G401 (cell line): ENCODE measurements at places on chromosomes 2 and 18. TPM values are rescaled to one million over a fixed set of nuclear protein-coding genes. Genes with fewer than 3 reads are reported as not detected.

CD226 gene
- total RNA-seq, result 0.07 and 0.31 TPM in 2 replicates

CRYGC gene
- total RNA-seq, result 7.2 and 9.0 TPM in 2 replicates

CYP26B1 gene
- total RNA-seq, result 0.18 TPM in 1 of 2 replicates, not detected in the other

FAM237A gene
- total RNA-seq, result not detected in 2 replicates

DYNAP gene
- not detected in 2 replicates for total RNA-seq

TRIM43 gene
- total RNA-seq, result 0.12 and 6.3 TPM in 2 replicates

TCF23 gene
- total RNA-seq, result not detected in 2 replicates

- DNase-seq, result no peak
Observed at GRCh38 chr2:23015651-23016200, 369.3 kb upstream of the KLHL29 start.

GRCh38 chr2:98869870-98870269, 66.2 kb downstream of the CRACDL start:
- DNase-seq, result peak; percentile 43

- no peak for DNase-seq
Observed at GRCh38 chr2:139465789-139466188, 685.6 kb upstream of the NXPH2 start.

- DNase-seq, result no peak
Observed at GRCh38 chr2:2939078-2939795, 438.4 kb downstream of the EIPR1 start.

GRCh38 chr18:56019908-56020307, 431.9 kb upstream of the TCF4 start:
- DNase-seq, result no peak

- no peak for DNase-seq
Observed at GRCh38 chr2:144452989-144453336, 67.0 kb downstream of the ZEB2 start.

- no peak for DNase-seq
Observed at GRCh38 chr2:174952607-174953006, 52.6 kb downstream of the CHN1 start.

- peak; percentile 37 for DNase-seq
Observed at GRCh38 chr2:40448476-40449079, 3.3 kb downstream of the SLC8A1 start.

GRCh38 chr2:21812766-21813165, 689.0 kb downstream of the TDRD15 start:
- no peak for DNase-seq

GRCh38 chr2:203105996-203106395, 91.3 kb downstream of the NBEAL1 start:
- no peak for DNase-seq

- peak; percentile 19 for DNase-seq
Observed at GRCh38 chr2:173997753-173998152, 32.6 kb upstream of the SP3 start.

GRCh38 chr2:227322530-227323205, 2.4 kb upstream of the MFF start:
- DNase-seq, result no peak

DNA sequence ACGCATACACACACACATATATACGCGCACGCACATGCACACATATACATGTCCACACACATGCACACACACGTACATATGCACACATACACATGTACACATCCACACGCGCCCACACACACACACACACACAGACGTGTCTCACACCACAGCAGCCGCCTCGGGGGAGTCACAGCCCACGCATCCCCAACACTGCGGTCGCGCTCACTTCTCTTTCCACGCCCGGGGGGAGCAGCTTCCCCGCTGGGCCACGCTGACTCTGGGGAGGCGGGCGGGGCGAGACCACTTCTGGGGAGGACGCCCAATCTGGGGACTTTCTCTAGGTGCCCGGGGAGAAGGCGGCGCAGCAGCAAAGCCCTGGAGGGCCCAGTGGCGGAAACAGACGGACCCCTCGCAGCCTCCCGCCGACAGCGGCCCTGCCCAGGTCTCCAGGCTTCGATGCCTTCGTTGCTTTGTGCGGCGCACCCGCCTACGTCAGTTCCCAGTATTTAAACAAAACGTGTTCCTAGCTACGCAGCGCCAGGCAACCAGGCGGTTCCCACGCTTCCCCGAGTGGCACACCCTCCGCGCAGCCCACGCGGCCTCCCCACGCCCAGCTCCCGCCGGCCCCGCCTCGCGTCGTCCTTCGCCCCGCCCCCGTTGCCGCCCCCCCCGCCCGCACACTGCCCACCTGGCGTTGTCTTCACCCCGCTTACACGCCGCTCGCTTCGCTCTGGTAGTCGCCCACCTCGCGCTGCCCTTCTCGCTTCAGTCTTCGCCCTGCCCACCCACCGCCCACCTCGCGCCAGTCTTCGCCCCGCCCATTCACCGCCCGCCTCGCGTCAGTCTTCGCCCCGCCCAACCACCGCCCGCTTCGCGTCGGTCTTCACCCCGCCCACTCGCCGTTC, 810 bp upstream of the RBFA start:
- DNase-seq, result peak; percentile 10

- no peak for DNase-seq
Observed at GRCh38 chr2:108145557-108146326, 94.0 kb upstream of the SULT1C3 start.

DNA sequence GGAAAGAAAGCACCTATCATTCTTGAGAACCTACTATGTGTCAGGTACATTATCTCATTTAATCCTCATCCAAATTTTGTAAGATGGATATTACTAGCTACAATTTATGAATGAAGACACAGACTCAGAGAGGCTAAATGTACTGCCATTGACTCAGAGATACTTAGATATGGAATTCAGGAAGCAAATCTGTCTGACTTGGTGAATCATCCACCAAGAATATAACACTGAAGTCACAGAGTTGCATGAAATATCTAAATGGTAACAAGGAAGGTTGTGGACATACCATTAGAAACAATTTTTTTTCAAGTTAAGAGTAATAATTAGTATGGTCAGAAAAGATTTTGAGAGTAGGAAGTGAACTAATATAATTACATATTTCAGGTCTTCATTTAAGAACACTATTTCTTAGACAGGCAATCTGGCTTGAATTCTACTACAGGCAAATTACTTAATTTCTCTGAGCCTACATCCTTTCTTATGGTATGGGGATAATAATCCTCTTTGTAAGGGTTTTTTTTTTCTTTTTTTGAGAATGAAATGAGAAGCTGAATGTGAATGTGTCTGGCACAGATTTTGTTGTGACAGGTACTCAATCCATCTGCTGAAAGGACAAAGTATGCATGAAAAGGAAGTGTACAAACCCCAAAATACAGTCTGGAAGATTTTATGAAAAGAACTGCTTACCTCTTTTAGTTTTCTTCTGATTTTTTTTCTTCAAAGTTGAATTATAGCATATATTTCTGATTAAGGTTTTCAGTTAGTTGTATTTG, 14.8 kb upstream of the C2orf66 start:
- no peak for DNase-seq

- no peak for DNase-seq
Observed at GRCh38 chr2:105581555-105581944, 163.2 kb upstream of the NCK2 start.
